Stimulated activated naive CD4-positive, alpha-beta T cell (primary cell): ENCODE measurements at places on chromosomes 6 and 20.
A peak's percentile ranks its signal among the peaks of the same experiment; 100 is the strongest.

GRCh38 chr6:56686429-56686828 lies 43.7 kb upstream of the DST start:
- DNase-seq: no peak

GRCh38 chr6:161356167-161356854 lies 82.5 kb upstream of the AGPAT4 start:
- no peak for DNase-seq

DNA sequence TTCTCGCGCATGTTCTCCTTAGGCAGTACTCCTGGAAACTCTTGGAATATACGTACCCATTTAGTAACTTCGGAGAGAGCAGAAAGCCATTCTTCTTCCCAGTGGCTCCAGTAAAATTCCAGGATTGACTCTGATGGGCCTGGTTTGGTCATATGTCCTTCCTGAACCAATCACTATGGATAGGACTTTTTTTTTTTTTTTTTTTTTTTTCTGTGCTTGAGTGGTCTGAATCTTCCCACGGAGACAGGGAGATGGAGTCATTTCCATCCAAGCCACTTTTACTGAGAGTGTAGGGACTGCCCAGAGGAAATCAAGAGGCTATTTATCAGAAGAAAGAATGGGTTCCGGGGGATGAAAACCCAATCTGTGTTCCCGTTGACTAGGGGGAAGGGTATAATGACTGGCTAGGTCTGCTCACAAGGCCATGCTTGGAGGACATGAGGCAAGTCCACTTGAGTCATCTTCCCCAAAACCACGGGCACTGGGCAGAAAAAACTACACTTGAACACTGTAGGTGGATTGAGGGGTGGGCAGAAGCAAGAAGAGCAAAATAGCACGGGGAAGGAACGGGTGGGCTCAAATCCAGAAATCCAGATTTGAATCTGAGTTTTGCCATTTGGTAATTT lies 35.4 kb upstream of the MRPS18A start:
- no peak for DNase-seq

- DNase-seq: no peak
These were observed 101.4 kb upstream of the SCGN start for GRCh38 chr6:25550631-25551030.

- no peak for DNase-seq
These were observed 3.9 kb upstream of the LTV1 start for GRCh38 chr6:143839196-143839595.

DNA sequence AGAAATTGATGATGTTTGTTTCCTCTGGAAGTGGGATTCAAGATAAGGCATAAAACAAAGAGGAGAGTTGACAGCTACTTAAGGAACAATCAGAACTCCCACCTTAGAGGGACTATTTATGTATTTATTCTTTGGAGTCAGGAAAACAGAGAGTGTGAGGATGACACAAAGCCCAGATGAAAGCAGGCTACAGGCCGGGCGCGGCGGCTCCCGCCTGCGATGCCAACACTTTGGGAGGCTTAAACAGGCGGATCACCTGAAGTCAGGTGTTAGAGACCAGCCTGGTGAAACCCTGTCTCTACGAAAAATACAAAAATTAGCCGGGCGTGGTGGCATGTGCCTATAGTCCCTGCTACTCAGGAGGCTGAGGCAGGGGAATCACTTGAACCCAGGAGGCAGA lies 393.0 kb upstream of the PLCB4 start:
- no peak for DNase-seq

DNA sequence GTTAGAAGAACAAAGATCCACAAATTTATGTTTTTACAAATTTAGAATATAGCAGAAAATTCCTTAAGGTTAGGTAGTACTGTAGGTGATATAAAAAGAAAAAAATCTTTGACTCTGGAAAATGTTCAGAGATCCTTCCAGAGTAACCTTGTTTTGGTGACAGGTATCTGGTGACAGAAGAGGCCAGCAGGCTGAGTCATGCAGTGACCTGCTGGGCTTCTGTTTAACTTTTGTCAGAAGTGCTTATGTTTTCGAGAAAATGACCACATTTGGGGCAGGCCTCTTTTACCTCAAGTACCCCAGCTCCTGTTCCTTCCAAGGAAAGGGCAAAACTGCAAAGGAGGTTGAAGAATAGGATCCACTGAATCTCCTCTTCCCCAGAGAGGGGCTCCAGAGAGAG lies 10.5 kb upstream of the CLDN20 start:
- no peak for DNase-seq

- DNase-seq: no peak
These were observed 127.8 kb downstream of the TASP1 start for GRCh38 chr20:13510837-13511488.

GRCh38 chr6:10000551-10000950 lies 414.3 kb downstream of the TFAP2A start:
- DNase-seq: no peak

DNA sequence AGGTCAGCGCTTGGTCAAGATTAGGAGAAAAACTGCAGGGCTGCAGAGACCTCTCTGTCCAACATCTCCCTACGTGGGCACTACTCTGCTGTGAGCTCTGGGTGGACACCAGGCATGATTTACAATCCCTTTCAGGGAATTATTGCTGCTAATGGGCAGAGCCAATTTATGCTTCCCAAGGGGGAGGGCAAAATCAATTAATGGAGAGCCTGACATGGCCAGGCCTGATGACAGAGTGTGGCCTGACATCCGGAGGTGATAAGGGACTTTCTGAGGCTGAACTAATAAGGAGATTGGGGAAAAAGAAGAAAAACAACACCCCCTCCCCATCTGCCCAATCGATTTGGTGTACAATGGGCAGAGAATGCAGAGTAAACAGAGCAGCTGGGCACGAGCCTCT lies 5.0 kb upstream of the KCNK16 start:
- no peak for DNase-seq

DNA sequence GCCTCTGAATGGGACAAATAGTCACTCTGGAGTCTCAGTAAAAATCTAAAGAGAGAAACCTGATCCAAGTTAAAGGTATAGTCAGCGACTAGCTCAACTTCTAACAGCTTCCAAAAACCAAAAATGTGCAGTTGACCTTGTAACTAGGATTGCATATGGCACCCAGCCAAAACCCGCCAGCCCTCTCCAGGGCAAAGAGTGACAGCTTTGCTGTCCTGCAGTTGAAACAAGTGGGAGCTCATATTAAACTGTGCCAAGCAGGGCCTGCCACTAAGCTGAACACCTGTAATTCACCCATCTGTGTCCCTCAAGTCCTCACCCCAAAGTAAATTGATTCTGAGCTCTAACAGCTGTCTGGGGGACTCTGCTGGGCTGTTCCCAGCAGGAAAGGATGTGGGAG lies 695.3 kb downstream of the MAFB start:
- DNase-seq: no peak

DNA sequence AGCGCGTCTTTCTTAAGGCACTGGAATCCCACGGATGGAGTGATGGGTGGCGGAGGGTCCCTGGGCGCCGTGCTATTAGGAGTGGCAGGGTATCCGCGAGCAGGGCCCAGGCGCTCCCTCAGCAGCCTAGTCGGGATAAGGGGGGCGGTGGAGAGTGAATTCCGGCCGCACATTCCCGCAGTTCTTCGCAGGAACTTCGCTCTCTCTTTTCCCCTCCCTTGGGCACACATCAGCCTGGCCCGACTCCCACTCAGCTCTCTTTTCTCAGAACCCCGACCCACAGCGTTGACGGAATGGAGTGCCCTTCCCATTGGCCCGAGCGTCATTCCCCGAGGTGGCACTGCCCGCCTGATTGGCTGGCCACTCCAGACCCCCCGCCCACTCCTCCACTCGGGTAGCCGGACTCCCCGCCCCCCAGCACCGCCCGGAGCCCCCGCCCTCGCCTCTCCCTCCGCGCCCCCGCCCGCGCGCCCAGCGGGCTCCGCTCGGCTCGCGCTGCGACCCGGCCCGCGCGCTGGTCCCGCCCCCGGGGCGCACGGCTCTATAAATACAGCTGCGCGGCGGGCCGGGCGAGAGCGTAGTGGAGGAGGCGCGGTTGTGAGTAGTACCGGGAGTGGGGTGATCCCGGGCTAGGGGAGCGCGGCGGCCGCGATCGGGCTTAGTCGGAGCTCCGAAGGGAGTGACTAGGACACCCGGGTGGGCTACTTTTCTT lies at the start of gene ID4:
TSS of gene ID4 (plus strand) at position 572 of the 712 bp plus-strand sequence. CDS start 385 bp downstream, outside the sequence.
- DNase-seq: no peak

DNA sequence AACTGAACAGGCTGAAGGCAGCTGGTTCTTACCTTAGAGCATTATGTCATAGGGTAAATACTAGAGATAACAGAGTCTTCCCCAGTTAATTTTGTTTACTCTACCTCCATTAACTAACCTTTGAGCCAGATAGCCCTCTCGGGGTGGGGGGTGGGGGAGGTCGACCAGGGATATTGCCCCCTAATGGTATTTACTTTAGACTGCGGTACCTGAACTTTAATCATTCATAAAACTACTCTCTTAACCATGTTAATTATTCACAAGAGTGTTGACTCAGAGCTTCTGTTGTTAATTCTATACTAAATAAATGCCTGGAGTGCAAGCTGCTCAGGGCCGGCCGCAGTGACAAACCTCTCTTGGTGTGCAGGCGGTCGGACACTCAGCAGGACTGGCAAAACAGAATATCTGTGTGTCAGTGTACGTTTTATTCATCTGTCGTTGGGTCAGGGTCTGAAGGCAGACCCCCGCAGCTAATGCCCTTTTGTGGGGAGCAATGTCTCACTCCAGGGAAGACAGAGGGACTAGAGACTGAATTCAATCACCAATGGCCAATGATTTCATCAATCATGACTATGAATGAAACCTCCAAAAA lies 152.4 kb upstream of the COL21A1 start:
- DNase-seq: no peak

GRCh38 chr20:49385465-49385864 lies 97.0 kb downstream of the KCNB1 start:
- no peak for DNase-seq

DNA sequence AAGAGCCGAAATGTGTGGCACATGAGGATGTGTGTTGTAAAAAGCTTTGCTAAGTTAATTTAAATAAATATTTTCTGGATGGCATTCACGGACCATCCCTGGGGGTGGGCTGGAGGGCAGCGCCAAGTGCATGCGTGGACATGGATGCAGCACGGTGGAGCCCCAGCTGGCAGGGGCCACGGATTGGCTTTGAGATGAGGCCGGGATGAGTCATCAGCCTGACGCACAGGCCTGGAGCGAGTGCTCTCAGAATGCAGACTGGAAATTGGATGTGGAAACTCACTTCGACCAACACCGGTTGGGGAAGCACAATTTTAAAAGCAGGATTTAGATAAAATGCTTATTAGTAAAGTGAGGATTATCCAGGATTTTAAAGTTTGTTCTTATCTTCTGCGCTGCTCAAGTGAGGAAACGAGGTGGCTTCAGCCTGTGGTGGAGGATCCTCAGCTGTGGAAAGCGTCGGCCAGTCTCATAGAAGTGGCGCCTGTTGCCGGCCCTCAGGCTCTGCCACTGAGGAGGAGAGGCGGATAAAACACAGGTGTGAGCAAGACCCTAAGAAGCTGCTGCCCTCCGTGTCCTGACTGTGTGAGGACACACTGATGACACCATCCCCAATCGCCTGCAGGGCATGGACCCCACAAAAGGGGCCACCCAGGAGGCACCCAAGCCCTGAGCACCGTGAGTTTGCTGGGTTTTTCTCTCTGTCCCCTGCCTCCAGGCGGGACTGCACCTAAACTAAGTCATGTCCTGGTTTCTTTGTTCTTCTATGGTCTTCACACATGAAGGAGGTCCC lies 279.7 kb downstream of the CDH4 start:
- DNase-seq: no peak

- DNase-seq: no peak
These were observed 46.0 kb downstream of the ABHD12 start for GRCh38 chr20:25344634-25345033.

- no peak for DNase-seq
These were observed 112.4 kb downstream of the TIAM2 start for GRCh38 chr6:155107432-155108069.

- DNase-seq: no peak
These were observed 136.1 kb upstream of the SUPT3H start for GRCh38 chr6:45513843-45514242.

DNA sequence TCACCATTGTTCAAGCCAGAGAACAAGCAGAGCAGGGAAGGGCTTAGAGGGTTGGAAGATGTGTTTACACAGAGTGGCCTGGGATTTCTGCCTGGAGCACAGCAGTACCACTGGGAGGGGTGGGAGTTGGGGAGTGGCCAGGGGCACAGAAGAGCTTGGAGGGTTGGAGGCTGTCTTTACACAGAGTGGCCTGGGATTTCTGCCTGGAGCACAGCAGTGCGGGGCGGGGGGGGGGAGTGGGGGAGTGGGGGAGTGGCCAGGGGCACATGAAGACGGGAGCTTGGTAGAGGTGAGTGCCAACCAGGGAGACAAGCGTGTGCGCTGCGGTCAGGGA lies 50.9 kb downstream of the WDR27 start:
- DNase-seq: no peak

- DNase-seq: no peak
These were observed 26.5 kb upstream of the EMILIN3 start for GRCh38 chr20:41392871-41393704.

- peak; percentile 17 for DNase-seq
These were observed 40.1 kb upstream of the AKIRIN2 start for GRCh38 chr6:87742106-87742505.

DNA sequence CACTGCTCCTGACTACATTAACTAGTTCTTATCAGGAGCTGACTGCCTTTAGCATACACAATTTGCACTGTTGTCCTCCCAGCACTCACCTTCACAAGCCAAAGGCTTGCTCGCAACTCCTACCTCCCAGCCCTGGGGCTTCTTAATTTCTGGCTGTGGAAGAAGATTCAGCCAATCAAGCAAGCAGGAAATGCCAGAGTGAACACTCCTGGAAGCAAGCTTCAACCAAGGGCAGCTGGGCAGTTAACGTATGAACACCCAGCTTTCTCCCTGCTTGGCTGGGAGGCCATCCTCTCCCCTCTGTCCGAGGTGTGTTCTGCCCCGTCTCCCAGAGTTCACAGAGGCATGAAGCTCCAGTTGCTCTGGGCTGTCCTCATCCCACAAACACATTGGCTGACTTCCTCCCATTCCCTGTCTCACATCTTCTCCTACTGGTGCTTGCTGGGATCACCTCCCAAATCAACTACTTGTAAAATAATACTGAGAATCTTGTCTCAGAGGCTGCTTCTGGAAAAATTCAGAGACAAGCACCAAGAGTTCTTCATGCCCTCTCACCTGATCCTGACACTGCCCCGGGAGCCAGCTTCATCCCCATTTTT lies 15.3 kb upstream of the SRSF6 start:
- DNase-seq: no peak
